CD4-positive, alpha-beta T cell treated with Interleukin-17A for 1 hour (primary cell): ENCODE measurements at places on chromosomes 7 and 10.

GRCh38 chr7:19009241-19009935, 108.0 kb downstream of the TWIST1 start:
- no peak for DNase-seq

- DNase-seq, result no peak
These were observed 99.4 kb upstream of the CREB5 start for GRCh38 chr7:28312948-28313347.

GRCh38 chr7:47040795-47041347, 541.0 kb downstream of the TNS3 start:
- DNase-seq, result no peak

DNA sequence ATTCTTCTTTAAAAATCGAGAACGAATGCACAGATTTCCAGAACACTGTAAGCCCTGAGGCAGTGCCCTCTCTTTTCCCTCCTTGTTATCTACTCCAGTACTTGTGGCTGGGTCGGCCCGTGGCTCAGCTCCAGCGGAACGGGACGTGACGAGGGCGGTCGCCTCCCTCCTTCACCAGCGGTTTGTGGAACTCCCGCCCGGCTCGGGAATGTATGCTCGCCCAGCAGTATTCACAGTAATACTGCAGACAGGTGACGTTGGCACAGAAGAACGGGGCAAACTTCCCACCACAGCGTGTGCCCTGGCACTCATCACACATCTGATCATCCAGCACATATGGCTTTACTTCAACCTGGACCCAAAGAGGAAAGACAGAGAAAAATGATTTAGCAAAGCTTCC, 128.5 kb downstream of the BTAF1 start:
- DNase-seq, result no peak

GRCh38 chr10:133088956-133089800, 1.5 kb downstream of the ADGRA1 start:
- DNase-seq, result no peak
